Renal cortical epithelial cell (primary cell): ENCODE measurements at places on chromosomes 4 and X. TPM values are rescaled to one million over a fixed set of nuclear protein-coding genes. Genes with fewer than 3 reads are reported as not detected.

Gene PDCL2
- not detected in 2 replicates for total RNA-seq

Gene SCOC
- total RNA-seq: 121 and 130 TPM in 2 replicates

Gene CCDC160
- total RNA-seq: 3.0 TPM in 1 of 2 replicates, not detected in the other

Gene CDS1
- 7.6 and 20.1 TPM in 2 replicates for total RNA-seq

Gene AVPR2
- total RNA-seq: 0.70 and 1.0 TPM in 2 replicates

Gene DGKK
- not detected in 2 replicates for total RNA-seq

Gene NAA11
- total RNA-seq: not detected in 2 replicates

Gene GAGE12G
- not detected in 2 replicates for total RNA-seq

Gene POU3F4
- not detected in 2 replicates for total RNA-seq

Gene SERTM2
- 0.17 and 0.40 TPM in 2 replicates for total RNA-seq

Gene KCTD8
- total RNA-seq: not detected in 2 replicates

Gene UGT2B15
- 0.10 TPM in 1 of 2 replicates, not detected in the other for total RNA-seq

Gene CASK
- total RNA-seq: 178 and 202 TPM in 2 replicates

Gene AFF2
- total RNA-seq: 0.35 and 1.3 TPM in 2 replicates

Gene WAS
- total RNA-seq: 0.30 TPM in 1 of 2 replicates, not detected in the other

Gene FRYL
- 59.0 and 115 TPM in 2 replicates for total RNA-seq

Gene TBC1D8B
- 8.3 and 17.1 TPM in 2 replicates for total RNA-seq

Gene FGFBP2
- total RNA-seq: not detected in 2 replicates

Gene CTAG1B
- not detected in 2 replicates for total RNA-seq

Gene MID2
- 16.5 and 29.3 TPM in 2 replicates for total RNA-seq

Gene USP51
- total RNA-seq: 1.0 and 4.5 TPM in 2 replicates

Gene BEND4
- total RNA-seq: not detected in 2 replicates

Gene NPY1R
- total RNA-seq: 2.4 and 21.1 TPM in 2 replicates
